ENCODE measurements at places on chromosomes 6 and 20. TPM values are rescaled to one million over a fixed set of nuclear protein-coding genes. Genes with fewer than 3 reads are reported as not detected.

- H3K4me3 ChIP-seq: no peak overlapping the region
- no peak overlapping the region for H3K27ac ChIP-seq
- no peaks in the 10 kb centered on the region for H3K27me3 ChIP-seq
- no peak for DNase-seq
- H3K36me3 ChIP-seq: peaks cover 4% of the 10 kb centered on the region
- H3K4me1 ChIP-seq: no peaks in the 10 kb centered on the region
Observed at GRCh38 chr20:8664778-8665177, 404.1 kb upstream of the PLCB4 start.

- H3K27ac ChIP-seq: no peak within 1 kb of the TSS
- H3K36me3 ChIP-seq: no peaks in the 10 kb centered on the region
- H3K27me3 ChIP-seq: peaks cover 38% of the 10 kb centered on the region
- H3K4me1 ChIP-seq: no peaks in the 10 kb centered on the region
Observed at GRCh38 chr6:52186075-52186474, at the start of gene IL17A. Gene IL17A, plus strand, starts transcription at chr6:52186375. Its CDS starts 57 bp downstream, at chr6:52186432.

DNA sequence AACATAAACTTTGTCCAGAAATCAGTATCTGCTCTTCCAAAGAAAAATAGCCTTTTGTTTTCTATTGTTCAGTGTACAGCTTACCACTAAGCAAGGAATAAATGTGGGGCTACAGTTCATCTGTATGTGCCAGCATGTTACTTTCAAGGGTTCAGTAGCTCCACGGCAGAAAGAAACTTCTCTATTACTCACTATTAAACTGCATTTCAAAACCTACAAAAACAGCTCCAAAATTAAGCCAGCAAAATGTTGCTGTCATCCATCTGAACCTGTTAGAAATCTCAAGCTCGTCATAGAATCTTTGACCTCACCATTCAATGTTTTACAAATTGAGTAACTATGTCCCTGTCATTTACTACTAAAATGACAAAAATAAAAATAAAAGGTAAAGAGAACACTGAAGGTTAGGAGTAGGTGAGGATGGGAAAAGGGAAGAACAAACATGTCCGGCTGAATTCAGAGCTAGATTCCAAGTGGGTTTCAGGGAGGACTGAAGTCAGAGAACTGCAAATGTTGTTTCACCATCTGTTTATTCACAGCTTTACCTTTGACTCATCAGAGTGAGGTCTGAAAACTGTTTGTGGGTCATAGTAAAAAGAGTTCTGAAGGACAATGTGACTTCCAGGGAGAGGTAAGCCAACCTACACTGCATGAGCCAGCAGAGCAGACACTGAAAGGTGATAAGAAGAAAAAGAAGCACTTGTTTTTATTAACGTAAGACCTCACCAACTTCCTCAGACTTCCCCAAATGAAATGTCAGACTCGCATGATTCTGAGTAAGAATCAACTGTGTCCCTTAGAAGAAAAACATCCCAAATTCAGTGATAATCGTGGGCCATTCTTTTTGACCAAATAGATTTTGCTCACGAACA, 62.0 kb downstream of the ATXN1 start:
- H3K4me3 ChIP-seq: no peak overlapping the region
- no peaks in the 10 kb centered on the region for H3K36me3 ChIP-seq
- H3K27me3 ChIP-seq: no peaks in the 10 kb centered on the region
- H3K4me1 ChIP-seq: peaks cover 41% of the 10 kb centered on the region

DNA sequence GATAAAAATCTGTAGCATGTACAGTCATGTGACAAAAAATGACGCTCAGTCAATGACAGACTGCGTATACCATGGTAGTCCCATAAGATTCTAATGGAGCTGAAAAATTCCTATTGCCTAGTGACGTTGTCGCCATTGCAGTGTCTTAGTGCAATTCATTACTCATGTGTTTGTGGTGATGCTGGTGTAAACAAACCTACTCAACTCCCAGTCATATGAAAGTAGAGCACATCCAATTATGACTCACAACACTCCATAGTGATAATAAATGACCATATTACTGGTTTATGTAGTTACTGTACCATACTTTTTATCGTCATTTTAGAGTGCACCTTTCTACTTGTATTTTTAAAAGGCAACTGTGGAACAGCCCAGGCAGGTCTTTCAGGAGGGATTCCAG, 45.0 kb downstream of the TFAP2A start:
- no peak for DNase-seq
- H3K36me3 ChIP-seq: no peaks in the 10 kb centered on the region

DNA sequence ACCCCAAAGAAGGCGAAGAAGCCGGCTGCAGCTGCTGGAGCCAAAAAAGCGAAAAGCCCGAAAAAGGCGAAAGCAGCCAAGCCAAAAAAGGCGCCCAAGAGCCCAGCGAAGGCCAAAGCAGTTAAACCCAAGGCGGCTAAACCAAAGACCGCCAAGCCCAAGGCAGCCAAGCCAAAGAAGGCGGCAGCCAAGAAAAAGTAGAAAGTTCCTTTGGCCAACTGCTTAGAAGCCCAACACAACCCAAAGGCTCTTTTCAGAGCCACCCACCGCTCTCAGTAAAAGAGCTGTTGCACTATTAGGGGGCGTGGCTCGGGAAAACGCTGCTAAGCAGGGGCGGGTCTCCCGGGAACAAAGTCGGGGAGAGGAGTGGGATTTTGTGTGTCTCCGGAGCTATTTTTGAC, 69.6 kb downstream of the HFE start:
- peak; percentile 80 for DNase-seq
- peak overlapping the region; percentile 98 for H3K27ac ChIP-seq
- peaks cover 17% of the 10 kb centered on the region for H3K4me1 ChIP-seq
- peak overlapping the region; percentile 97 for H3K4me3 ChIP-seq
- H3K36me3 ChIP-seq: no peaks in the 10 kb centered on the region
- peaks cover 10% of the 10 kb centered on the region for H3K27me3 ChIP-seq

The IYD gene
- 0.24 TPM for total RNA-seq

- H3K4me1 ChIP-seq: no peaks in the 10 kb centered on the region
- H3K36me3 ChIP-seq: no peaks in the 10 kb centered on the region
- no peak for DNase-seq
- no peak overlapping the region for H3K27ac ChIP-seq
Observed at GRCh38 chr6:156589281-156589680, 187.9 kb upstream of the ARID1B start.

The SLC17A1 gene
- total RNA-seq: 1.2 TPM

GRCh38 chr6:376827-377640, 14.5 kb upstream of the IRF4 start:
- H3K4me1 ChIP-seq: no peaks in the 10 kb centered on the region
- DNase-seq: no peak
- peaks cover 32% of the 10 kb centered on the region for H3K27me3 ChIP-seq
- no peak overlapping the region for H3K27ac ChIP-seq
- H3K4me3 ChIP-seq: no peak overlapping the region
- H3K36me3 ChIP-seq: no peaks in the 10 kb centered on the region

GRCh38 chr20:45771182-45771759, 20.4 kb downstream of the WFDC3 start:
- H3K4me1 ChIP-seq: peaks cover 10% of the 10 kb centered on the region
- peak; percentile 83 for DNase-seq
- no peak overlapping the region for H3K4me3 ChIP-seq

Data from type B pancreatic cell (in vitro differentiated cells).